ENCODE measurements at places on chromosomes 3 and 15.

- DNase-seq, result no peak
These were observed 114.7 kb upstream of the CCNL1 start for GRCh38 chr3:157274644-157275137.

GRCh38 chr3:70112751-70113150, 113.2 kb downstream of the SAMMSON start:
- no peak for DNase-seq

DNA sequence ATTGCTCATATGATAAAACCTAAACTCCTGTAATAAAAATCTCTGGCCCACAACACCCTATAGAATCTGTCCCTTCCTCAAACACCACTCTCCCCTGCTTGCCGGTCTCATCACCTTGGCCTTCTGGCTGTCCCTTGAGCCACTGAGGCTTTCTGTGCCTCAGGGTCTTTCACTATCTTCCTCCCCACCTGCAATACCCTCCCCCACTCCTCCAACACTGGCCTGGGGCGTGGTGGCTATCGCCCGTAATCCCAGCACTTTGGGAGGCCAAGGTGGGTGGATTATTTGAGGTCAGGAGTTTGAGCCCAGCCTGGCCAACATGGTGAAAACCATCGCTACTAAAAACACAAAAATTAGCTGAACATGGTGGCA, 3.3 kb upstream of the CSK start:
- no peak for DNase-seq

- peak; percentile 89 for DNase-seq
These were observed at the start of gene NAA50 for GRCh38 chr3:113745756-113746547. TSS of gene NAA50 (minus strand) at chr3:113746249. CDS start at chr3:113745949, 300 bp downstream.

- peak; percentile 3 for DNase-seq
These were observed 99.6 kb downstream of the ABI3BP start for GRCh38 chr3:100893590-100893989.

Data from neuronal stem cell (in vitro differentiated cells).